Fibroblast of skin of back (primary cell): ENCODE measurements at places on chromosomes 5 and 9.

- no peak for DNase-seq
These were observed 217.5 kb upstream of the TNC start for GRCh38 chr9:115335439-115335838.

DNA sequence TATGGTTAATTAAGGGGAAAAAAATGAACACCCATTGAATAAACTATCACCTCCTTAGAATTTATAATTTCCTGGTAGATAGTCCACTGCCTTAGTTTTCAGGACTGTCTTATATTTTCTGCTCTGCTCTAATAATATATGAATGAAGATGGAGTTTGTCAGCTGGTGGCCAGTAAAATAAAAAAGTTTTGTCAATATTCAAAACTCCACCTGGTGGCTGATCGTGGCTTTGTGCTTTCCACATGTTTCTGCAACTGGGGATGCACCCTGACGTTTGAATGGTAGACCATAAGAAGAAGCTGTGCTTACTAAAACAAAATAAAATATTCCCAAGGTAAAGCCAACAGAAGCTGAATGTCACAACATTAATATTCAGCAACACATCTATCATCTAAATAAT is 286.6 kb upstream of the IZUMO3 start:
- no peak for DNase-seq

- DNase-seq, result no peak
These were observed 5.5 kb upstream of the CDHR2 start for GRCh38 chr5:176543428-176544182.

- DNase-seq, result no peak
These were observed 1.6 kb downstream of the TEX48 start for GRCh38 chr9:114680259-114681001.

DNA sequence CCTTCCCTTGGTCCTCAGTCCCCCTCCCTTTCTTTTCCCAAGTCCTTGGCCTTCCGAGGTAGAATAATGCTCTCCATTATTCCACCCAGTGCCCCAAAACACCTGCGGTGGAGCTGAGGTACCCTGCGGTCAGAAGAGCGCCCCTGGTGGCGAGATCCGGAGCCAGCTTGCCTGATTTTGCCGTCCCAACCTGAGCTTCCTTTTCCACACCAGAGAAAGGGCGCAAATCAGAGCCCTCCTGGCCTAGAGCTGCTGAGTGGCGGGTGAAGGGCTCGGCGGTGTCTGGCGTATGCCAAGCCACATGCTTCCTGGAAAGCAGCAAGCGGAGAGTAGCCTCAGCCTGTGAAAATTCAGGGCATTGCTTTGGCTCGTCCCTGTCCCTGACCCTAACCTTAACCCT is 21.1 kb upstream of the CARTPT start:
- DNase-seq, result no peak

- DNase-seq, result no peak
These were observed 63.9 kb downstream of the MAMDC2 start for GRCh38 chr9:70107558-70107957.

DNA sequence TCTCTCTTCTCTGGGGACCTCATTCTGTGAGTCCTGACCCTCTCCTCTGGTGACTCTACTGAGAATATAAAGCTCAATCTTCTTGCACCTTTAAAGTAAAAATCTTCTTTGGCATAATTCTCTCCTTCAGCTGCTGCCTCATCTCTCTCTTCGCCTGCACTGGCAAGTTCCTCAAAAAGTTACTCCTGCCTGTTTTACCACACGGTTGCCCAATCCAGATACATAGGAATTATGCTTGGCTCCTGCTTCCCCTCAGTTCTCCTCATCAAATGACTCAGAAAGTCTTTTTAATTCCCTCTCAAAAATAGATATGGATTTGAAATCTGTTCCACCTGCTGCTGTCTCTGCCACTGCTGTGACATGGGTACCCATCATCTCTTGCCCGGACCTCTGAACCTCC is 14.4 kb upstream of the HRCT1 start:
- DNase-seq, result no peak

DNA sequence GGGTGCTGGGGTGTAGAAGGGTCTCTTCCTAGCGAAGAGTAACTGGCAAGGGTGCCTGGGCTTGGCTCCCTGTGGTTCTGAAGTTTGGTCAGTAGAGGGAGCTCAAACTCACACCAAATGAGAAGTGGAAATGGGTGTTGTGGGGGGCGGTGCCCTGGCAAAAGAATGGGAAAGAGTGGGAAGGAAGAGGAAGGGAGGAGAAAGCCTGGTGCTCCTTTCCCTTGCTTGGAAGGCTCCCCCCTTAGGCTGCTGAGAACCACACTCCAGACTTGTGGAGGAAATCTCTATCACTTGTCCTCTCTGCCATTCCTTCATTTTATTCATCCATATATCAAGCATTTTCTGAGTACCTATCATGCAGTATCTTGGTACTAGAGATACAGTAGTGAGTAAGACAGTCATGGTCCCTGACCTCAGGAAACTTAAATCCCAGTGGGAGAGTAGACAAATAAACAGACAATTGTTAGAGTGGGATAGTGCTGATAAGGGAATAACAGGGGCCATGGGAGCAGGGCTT is 13.0 kb downstream of the SLC4A9 start:
- peak; percentile 79 for DNase-seq

DNA sequence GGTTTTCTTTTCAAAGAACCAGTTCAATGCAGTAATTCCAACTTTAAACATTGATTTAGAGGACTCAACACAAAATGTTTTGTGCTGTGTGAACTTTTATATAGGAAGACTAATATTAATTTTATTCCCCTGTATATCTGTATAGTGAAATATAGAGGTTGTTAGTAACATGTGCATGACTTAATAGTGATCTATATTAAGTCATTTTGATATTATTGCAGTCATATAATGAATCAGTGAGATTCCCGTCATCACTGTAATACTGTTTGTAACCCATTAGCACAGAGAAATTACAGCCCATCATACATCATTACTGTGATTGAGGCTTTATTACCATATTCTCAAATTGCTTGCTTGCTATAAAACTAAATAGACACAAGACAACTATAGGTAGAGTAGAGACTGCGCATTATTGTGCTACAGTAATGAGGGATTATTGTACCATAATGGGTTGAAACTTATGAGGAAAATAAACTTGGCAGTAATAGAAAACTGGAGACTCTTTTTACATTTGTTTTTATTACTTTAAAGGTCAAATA is 170.7 kb downstream of the RANBP17 start:
- DNase-seq, result no peak

DNA sequence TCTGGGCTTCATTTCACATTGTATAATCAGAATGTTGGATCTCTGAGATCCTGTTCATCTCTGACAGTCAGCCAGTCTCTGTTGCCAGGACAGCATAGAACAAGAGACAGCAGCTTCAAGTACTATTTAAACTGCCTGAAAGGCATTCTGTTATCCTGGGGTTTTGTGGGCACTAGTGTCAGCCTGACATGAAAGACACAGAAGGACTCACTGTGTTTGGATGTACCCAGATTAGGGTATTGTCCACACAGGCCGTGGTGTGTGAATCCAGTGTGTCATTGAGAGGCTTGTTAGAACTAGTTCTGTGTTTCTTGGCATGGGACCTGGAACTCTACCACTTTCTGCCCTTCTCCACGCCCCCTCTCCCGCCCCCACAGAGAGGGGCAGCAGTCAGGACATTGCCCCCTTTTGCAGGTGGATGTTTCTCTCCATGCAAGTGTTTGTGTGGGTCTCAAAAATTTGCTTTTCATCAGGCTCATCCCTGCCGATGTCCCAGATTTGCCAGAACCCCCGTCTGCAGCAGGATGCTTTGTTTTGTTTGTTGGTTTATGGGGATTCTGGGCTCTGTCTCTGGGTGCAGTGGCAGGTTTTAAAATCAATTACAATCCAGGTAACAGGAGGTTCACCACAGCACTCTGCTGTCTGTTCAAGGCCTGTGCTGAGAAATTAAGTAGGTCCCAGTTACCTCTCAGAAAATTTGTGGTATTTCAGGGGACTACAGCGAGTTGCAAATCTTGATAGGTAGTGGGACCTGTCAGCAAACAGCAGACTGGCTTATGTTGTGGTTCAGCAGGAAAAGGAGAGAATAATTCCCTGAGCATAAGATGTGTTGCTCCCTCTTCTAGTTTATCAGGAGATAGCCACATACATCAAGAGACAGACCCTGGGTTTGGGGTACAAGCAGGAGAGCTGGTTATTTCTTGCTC is 144.6 kb downstream of the DOCK2 start:
- no peak for DNase-seq

- DNase-seq, result peak; percentile 20
These were observed 197.9 kb downstream of the TLE4 start for GRCh38 chr9:79769476-79770275.

DNA sequence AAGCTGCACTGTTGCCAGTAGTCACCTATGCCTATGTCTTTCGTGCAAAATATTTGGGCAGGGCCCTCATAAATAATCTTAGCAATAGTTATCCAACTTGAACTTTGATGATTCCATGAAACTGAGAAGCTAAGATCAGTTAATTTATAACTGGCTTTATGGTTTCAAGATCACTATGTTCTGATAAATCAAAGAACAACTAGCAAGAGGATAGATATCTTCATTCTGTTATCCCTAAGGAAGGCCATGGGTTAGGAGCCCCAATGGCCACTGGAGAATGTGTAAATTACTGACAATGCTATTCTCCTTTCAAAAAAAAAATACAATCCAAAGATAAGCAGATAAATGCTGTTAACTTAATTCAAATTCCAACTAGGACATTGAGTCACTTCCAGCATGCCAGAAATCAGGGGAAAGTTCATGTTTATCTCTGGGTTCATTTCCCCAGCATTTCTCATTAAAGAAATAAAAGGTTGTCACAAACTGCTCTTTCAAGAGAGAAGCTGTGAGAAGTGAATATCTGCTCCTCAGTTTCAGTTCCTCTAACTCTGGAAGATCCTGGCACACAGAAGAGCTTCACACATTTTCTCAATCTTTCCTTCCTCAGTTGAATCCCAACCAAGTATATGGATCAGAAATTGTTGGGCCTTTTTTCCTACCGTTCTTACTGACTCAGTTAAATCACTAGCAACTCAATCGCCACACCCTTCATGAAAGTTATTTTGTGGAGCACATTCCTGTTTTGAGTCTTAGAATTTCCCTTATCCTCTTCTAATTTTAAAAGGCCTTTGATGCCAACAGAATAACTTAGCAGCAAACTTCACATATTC is 59.6 kb upstream of the SLC1A1 start:
- DNase-seq, result peak; percentile 18

- no peak for DNase-seq
These were observed 10.2 kb downstream of the CORO2A start for GRCh38 chr9:98182069-98182820.

- DNase-seq, result peak; percentile 80
These were observed 35.4 kb upstream of the TMC1 start for GRCh38 chr9:72485821-72486593.

DNA sequence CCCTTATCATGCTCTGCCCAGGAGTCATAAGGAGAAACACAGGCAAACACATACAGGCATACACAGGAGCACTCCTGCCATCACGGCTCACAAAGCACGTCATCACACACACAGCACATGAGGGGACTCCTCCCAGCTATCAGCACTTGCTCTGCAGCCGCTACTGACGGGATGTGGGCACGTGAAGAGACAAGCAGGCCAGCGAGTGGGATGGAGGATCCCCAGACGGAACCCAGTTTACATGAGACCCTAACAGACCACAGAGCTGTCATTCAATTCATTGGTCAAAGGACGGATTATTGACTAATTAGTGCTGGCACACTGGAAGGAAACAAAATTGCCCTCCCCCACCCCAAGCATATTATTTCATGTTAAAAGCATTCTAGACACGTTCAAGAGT is 53.6 kb downstream of the SEMA4D start:
- no peak for DNase-seq

DNA sequence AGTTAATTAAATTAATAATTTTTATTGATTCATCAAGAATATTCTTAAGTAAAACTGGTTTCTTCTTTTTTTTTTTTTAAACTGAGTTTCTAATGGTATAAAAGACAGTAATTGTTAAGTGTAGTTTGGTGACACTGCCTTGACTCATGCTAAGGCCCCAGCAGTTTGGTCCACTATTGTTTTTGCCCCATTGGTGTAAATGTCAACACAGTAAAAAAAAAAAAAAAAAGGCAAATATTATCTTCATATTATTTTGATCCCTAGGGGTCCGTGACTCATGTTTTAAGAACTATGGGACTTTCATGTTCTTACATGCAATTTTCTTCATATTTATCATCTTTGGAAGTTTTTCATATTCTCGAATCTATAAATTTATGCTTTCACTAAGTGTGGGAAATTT is 29.2 kb upstream of the JAK2 start:
- peak; percentile 96 for DNase-seq

GRCh38 chr9:32319312-32319929 is 65.0 kb upstream of the ACO1 start:
- no peak for DNase-seq

DNA sequence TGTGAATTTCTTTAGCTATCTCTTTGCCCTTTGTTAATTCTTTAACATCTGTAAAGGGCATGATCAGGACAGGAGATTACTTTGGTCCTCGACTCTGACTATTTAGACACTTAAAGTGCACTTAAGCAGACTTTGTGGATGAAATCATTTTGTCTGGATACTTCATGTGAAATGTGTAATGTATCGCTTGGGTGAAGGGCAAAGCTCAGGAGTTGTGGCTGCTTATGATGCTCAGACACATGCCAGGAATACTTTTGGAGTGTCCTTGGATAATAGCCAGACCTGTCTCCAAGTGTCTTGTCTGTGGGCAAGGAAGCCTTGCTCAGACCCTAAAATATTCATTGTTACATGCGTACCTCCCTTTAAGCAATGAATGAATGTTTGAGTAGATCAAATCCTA is 87.8 kb downstream of the RAI14 start:
- peak; percentile 99 for DNase-seq

DNA sequence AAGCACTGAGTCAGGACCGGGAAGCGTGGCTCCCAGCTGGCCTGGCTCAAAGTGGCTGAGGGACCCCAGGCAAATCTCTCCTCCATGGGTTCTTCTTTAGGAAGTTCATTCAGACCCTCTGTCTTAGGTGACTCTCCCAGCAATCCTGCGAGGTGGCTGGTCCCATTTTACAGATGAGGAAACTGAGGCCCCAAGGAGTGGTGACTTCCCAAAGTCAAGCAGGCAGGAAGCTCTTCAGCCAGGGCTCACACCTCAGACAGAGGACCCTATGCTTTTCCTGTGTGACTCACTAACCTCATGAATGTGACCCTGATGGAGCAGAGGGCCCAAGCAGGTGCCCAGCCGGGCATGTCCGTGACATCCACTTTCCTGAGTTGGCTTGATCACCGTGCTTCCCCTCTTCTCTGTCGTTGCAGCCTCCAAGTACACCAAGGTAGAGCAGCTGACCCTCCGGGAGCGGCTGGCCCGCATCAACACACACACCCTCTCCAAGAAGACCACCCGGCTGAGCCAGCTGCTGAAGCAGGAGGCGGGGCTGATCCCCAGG is 36.5 kb downstream of the ARHGEF37 start:
- no peak for DNase-seq

- peak; percentile 30 for DNase-seq
These were observed 890 bp downstream of the PIK3R1 start for GRCh38 chr5:68216245-68217046.
